ENCODE measurements at places on chromosomes 3 and 15.

- no peak for DNase-seq
Observed at GRCh38 chr3:72613871-72614270, 234.4 kb downstream of the SHQ1 start.

GRCh38 chr15:62848632-62849050 lies 193.9 kb upstream of the TPM1 start:
- DNase-seq, result no peak

DNA sequence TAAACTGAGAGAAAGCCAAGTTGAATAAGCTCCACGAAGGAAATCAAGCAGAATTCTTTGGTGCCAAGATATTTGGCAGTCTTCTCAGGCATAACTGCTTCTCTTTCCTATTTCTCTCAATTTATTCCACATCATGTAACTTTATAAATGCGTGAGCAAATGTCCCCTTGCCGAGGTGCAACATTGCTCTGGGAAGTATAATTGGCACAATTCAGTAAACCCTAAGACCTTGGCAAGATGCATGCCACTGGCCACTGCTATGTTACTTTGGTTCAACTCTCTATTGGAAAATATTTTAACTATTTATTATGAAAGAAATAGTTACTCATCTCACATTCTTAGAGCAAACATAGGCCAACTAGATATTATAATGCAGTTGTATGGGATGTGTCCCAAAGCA lies 170.2 kb downstream of the SUCNR1 start:
- no peak for DNase-seq

GRCh38 chr3:63921741-63922482 lies 9.7 kb upstream of the SCAANT1 start:
- DNase-seq, result peak; percentile 31

GRCh38 chr3:152583963-152584362 lies 251.0 kb upstream of the P2RY1 start:
- no peak for DNase-seq

GRCh38 chr15:36903922-36904556 lies 196.3 kb downstream of the MEIS2 start:
- no peak for DNase-seq

DNA sequence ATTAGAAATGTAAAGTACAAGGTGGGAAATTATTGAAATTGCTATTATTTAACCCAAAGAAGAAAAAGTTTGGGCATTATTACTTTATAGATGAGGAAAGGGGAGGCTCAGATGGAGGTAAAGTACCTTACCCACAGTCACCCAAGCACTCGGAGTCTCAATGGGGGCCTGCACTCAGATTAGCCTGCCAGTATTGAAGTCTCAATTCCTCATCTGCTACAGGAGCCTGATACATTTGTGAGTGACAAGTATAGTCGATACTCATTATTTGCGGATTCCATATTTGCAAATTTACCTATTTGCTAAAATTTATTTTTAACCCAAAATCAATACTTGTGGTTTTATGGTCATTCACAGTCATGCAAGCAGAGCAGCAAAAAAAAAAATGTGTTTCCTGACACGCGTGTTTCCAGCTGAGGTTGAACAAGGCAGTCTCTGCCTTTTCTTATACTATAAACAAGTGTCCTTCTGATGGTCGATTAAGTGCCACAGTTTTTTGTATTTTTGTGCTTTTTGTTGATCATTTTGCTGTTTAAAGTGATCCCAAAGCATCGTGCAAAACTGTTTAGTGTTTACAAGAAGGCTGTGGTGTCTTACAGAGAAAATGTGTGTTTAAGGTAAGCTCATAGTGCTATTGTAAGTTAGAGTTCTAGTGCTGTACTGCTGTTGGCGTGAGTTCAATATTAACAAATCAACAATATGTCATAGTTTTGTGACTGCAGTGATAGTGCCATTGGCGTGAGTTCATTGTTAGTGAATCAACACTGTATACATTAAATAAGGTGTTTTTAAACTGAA lies 48.0 kb downstream of the ARHGEF26 start:
- no peak for DNase-seq

- no peak for DNase-seq
Observed at GRCh38 chr15:66876421-66876730, 174.3 kb downstream of the SMAD6 start.

DNA sequence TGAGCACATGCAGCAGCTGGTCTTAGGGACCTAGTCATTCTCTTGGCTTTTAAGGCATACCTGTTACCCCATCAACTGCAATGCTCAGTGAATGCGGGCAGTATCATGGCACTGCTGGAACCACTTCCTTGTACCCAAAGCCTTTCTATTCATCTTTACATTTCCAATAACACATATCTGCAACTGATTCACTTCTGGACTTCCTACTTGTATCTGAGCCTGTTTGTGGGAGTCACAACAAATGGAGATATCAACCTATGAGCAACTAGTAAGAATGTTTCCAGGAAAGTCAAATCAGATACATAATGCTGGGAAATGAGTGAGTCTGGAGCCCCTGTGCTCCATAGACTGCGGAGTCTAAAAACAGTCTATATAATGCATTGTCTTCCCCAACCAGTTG lies 61.4 kb upstream of the PARL start:
- DNase-seq, result no peak

GRCh38 chr3:63937661-63938651 lies 25.8 kb upstream of the SCAANT1 start:
- DNase-seq, result no peak

GRCh38 chr15:32651229-32651837 lies 9.8 kb downstream of the SCG5 start:
- peak; percentile 45 for DNase-seq

DNA sequence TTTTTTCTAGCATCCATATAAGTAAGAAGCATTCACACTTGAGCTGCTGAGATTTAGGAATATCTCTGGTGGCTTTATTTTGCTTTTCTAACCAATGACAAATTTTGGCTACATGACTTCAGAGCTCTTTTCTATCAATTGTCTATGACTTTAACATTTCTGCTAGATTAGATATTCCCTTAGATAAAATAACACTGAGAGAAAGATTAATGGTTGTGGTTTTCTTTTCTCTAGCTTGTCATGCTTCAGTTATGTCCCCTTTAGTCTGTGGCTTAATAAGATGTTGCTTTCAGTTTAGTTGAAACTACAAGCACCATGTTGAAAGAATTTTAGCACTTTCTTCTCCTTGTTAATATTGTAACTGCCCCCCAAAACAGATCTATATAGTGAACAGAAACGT lies 665.6 kb upstream of the CCDC54 start:
- peak; percentile 76 for DNase-seq

GRCh38 chr3:161559177-161559998 lies 62.8 kb downstream of the OTOL1 start:
- peak; percentile 71 for DNase-seq

GRCh38 chr15:99507504-99508310 lies 58.1 kb upstream of the MEF2A start:
- no peak for DNase-seq

All from kidney glomerular epithelial cell (primary cell).